ENCODE measurements at places on chromosomes 5 and 9.

DNA sequence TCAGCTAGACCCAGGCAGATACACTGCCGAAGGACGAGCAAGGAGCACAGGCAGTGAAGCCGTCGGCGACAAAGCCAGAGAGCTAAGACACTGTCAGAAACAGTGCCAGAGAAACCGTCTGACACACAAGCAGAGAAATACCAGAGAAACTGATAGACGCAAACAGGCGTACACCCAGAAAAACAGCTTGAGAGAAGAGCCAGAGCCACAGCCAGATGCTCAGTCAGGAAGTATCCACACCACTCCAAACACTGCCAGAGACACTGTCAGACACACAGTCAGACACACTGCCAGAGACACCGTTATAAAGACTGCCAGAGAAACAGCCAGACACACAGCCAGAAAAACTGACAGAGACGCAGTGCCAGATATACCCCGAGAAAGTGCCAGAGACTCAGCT is 19.1 kb downstream of the CNTFR start:
- no peak for DNase-seq

- DNase-seq: no peak
Measured at GRCh38 chr5:113242481-113243348, 192.1 kb downstream of the TSSK1B start.

DNA sequence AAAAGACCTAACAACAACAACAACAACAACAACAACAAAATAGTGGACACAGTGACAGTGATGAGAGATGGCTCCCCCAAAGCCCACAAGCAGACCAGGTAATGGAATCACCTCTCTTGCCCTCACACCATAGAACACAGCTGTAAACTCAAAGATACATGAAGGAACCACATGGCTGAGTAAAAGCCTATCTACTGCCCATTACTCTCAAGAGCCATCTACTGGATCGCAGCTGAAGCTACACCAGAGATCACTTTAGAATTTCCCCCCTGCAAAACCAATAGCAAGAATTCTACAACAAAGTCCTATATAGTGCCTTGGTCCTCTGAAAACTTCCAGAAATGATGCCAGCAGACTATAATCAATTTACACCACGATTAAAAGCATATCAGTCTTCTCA is 1537.6 kb upstream of the CDH9 start:
- no peak for DNase-seq

DNA sequence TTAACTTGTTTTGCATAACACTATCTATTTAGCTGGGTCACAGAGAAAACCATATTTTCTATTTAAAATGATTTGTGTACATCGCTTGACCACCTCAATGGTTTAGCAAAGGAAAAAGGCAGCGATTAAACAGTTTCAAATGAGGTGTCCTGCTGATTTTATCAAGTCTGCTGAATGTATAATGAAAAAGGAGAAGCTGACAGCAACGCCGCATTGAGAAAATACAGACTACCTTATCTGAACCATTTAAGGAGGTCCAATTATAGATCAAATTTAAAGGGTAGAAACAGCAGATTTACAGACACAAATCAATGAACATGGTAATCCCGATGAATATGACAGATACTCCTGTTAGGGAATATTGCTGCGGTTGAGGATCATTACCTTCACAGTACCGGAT is 29.6 kb downstream of the PSMB7 start:
- DNase-seq: no peak

DNA sequence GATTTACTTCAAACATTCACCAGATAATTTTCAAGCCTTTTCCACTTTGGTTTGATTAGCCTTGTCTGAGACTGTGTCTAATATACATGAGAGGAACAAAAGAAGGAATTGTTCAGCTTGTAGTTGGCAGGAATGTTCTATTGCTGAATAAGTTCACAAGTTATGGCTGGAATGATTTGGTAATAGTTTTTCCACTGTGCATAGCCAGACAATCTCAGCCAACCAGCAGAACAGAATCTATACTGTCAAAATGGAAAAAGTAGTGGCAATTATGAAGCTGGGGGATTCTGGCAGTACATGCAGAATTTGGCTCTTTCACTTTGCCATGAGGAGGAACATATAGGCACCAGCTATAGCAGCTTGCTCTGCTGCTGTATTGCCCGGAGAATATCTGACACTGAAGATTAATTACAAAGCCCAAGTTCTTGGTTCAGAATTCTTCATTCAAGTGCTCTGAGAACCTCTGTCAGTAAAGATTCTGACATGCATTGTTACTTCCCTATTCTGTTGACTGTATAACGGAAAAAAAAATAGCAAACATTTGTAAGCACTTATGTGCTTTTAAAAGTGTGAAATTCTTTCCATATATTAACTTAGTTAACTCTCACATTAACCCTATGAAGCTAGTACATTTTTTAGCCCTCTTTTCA is 150.6 kb downstream of the PRR16 start:
- no peak for DNase-seq

- no peak for DNase-seq
Measured at GRCh38 chr9:68822596-68823165, 117.6 kb downstream of the PIP5K1B start.

- no peak for DNase-seq
Measured at GRCh38 chr9:34203992-34204635, 25.3 kb downstream of the UBAP1 start.

GRCh38 chr9:32403567-32404260 is 19.3 kb downstream of the ACO1 start:
- DNase-seq: no peak

GRCh38 chr9:86470326-86470725 is 116.1 kb upstream of the TUT7 start:
- no peak for DNase-seq

DNA sequence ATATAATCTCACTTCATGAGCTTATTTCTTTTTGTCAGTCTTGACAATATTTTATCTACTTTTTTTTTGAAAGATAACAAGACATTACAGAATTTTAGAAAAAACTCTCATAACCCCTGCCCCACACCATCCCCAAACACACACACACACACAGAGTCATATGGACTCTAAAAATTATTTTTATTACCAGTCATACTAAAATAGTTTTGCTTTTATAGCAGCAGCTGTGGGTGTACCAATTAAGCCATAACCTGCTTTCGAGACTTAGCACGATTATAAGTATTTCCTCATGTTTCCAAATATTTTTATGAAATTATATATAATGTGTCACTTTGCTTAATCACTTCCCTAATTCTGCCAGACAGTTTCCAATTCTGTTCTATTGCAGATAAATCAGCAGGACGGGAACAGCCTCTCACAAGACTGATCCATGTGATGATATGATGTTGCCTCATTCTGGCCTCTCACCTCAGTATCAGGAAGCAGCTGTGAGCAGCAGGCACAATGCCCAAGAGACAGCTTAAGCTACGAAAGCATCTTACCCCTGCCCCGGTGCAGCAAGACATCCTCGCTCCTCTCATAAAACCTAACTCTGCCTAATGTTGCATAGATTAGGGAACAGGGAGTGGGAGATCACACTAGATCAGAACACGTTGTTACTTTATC is 7.0 kb downstream of the PDCL start:
- DNase-seq: no peak

GRCh38 chr5:62671479-62671878 is 92.9 kb downstream of the LRRC70 start:
- DNase-seq: no peak

GRCh38 chr5:143350751-143351602 is 52.5 kb downstream of the NR3C1 start:
- DNase-seq: no peak

GRCh38 chr5:126812199-126812570 is 35.2 kb downstream of the LMNB1 start:
- no peak for DNase-seq

DNA sequence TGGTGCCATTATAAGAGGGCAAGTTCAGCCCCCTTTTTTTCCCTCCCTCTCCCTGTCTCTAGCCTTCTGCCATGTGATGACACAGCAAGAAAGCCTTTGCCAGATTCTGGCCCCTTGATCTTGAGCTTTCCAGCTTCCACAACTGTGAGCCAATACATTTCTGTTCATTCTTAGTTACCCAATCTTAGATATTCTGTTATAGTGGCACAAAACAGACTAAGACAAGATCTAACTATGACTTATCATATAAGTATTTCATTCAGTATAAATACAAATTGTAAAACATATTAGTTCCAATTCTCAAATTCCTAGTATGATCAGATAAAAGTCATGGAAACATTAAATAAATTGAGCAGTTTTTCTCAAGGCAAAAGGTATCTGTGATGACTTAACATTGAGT is 276.3 kb downstream of the COX7C start:
- no peak for DNase-seq

GRCh38 chr5:59598547-59598874 is 295.0 kb downstream of the PDE4D start:
- no peak for DNase-seq

- no peak for DNase-seq
Measured at GRCh38 chr9:78286125-78286524, 10.8 kb upstream of the PSAT1 start.

GRCh38 chr9:8904771-8905515 is 1105.4 kb upstream of the DMAC1 start:
- DNase-seq: no peak

DNA sequence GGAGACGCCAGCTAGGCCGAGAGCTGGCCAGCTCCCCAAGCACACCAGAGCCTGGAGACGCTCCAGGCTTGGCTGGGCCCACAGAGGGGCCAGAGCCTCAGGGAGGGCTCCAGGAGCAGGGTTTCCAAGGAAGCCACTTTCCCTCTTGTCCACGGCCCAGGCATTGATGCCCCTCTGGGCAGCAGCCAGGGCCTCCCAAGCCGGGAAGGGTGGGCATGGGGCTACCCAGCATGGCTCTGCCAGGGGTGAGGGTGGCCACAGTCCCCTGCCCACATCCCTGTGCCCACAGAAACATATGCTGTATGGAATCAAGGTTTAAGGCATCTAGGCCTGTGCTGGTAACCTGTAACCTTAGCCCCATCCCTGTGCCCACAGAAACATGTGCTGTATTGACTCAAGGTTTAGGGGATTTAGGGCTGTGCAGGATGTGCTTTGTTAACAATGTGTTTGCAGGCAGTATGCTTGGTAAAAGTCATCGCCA is 1.5 kb upstream of the DPP7 start:
- no peak for DNase-seq

GRCh38 chr9:108269371-108269770 is 586.4 kb downstream of the ACTL7B start:
- no peak for DNase-seq

GRCh38 chr5:107930092-107930491 is 259.4 kb upstream of the EFNA5 start:
- no peak for DNase-seq

- DNase-seq: peak; percentile 43
Measured at GRCh38 chr9:126514037-126514821, 99.5 kb upstream of the LMX1B start.

GRCh38 chr9:136345281-136346156 is 18.0 kb downstream of the DNLZ start:
- no peak for DNase-seq

DNA sequence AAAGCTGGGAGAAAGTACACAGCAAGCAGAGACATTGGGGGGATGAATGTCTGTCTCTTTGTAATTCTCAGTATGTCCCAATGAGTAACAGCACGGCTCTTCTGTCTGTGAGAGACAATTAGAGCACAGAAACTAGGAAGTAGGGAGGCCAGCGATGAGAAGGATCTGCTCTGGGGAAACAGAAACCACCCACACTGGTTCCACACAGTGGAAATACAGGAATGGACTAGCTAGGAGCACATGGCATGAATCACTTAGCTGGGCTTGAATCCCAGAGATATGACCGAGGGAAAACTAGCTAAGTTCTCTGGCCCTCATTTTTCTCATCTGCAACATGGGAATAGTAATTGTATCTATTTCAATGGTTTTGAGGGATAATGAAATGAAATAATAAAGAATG is 895.9 kb downstream of the TLE4 start:
- no peak for DNase-seq

DNA sequence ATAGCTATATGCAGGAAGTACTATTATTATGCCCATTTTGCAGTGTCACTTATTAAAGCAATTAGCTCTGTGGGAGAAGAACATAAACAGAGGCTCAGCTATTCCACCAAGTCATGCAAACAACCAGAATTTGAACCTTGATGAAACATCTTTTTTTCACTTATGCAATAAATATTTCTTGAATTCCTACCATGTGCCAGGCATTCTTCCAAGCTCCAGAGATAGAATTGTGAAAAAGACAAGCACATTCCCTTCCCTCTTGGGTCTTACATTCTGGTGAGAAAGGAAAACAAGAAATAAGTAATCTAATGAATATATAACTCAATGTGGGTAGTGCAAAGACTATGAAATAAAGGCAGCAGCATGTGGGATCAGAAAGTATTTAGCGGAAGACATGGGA is 32.1 kb upstream of the ADRB2 start:
- DNase-seq: no peak

DNA sequence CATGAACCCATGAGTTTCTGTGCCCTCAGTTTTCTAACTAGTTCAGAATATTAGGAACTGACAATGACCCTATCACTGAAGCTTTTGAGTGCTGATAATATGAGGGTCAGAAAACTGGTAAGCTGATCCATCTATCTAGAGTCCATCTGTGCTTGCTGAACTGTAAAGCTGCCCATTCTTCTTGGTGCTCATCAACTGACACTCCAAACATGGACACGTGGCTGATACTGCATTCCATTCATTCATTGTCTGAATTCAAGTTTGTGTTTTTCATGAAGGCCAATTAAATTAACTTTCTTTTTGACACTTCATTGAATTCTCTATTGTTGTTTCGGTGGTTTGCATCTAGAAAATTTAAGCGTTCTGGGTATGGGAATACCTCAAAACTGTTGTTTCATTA is 17.6 kb downstream of the NREP start:
- DNase-seq: no peak

DNA sequence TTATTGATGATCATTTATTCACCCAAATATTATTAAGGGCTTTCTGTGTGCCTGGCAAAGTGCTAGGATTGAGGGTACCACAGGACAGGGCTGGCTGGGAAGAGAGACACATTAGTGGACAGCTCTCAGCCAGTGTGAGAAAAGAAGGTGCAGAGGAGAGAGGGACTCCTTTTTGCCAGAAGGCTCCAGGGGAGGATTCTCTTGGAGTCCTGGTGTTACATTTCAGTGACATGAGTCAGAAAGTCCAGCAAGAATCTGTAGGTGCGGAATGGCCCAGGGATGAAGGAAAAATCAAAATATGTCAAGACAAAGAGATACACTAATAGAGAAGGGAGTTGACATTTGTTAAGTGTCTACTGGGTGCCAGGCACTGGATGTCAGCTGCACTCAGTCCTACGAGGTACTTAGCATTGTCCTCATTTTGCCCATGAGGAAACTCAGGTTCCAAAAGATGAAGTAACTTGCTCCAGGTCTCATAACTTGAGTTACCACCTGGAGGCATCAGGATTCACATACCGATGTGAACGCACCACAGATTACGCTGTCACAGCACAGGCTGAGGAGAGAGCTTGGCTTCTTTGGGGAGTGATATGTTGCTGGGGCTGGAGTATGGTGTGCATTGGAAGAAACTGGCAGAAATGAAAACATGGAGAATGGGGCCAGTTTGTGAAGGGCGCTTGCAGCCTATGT is 60.5 kb downstream of the RASGRF2 start:
- no peak for DNase-seq

- no peak for DNase-seq
Measured at GRCh38 chr5:181052672-181053487, 12.8 kb downstream of the BTNL9 start.

- no peak for DNase-seq
Measured at GRCh38 chr9:94908011-94908563, 181.6 kb downstream of the AOPEP start.

- DNase-seq: peak; percentile 48
Measured at GRCh38 chr5:134577796-134578577, 52.5 kb downstream of the JADE2 start.
